Stimulated activated CD4-positive, alpha-beta T cell treated with anti-CD3 and anti-CD28 coated beads, Interleukin-12 subunit alpha, Interleukin-12 subunit beta, amount 100 ng/mL, for 4 hours (primary cell): ENCODE measurements at places on chromosomes 3 and 15.

- DNase-seq = no peak
Observed at GRCh38 chr3:195854628-195855294, 43.0 kb upstream of the MUC4 start.

DNA sequence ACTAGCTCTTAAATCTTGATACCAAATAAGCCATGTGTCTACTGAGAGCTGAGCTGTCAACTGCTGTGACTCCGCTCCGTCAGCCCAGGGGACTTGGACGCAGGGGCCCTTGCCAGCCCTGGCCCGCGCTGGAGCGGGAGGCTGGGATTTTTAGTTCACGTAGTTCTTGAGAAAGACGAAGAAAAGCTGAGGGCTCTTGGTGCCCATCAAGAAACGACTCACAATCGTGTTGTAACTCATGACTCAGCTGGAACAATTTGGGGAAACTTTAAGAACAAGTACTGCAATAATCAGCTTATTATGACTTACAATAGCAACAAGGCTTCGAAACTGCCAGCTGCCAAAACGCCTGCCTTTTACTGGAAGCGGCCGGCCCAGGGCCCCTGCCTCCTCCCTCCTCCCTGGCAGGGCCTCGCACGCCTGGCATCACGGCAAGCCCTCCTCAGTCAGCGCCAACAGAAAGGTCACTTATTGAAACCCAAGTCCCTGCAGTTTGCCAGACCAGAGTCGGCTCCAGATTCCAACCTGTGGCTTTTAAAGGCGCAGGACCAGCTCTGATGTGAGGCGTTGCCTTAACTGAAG is 60.3 kb downstream of the RGMA start:
- no peak for DNase-seq

DNA sequence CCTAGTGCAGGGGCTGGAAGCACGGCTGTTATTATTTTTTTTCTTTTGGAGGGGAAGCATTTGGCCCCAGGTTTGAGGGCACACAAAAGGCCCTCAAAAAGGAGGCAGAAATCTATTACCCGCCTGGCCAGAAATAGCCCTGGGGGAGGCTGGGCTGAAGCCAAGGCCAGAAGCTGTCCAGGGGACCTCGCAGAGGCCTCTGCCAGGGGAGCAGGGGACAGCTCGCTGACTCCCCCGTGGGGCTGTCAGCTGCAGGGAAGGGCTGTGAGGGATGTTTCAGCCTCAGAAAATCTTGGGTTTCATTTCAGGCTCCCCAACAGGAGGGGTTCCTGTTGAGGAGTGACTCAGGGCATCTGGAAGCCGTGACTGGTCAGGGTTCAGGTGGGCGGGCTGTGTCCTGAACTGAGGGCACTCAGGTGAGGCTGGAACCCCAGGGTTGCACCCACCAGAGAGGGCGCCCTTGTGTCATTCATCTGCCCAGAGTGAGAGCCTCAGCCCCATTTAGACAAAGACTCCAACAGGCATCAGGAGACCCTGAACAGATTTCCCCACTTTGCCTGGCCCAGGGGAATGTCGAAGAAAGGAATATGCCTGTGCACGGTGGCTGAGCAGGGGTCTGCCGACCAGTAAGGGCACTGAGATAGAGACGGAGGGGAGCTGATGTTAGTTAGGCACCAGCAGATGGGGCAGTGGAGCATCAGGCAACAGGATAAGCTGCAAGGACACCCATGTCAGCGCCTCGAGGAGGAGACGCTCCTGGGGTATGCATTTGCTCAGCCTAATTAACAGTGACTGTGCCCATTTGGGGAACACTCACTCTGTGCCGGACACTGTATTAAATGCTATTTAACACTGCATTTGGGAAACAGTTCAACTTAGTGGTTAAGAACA is 43.5 kb upstream of the SLC6A11 start:
- DNase-seq = no peak

GRCh38 chr15:24916305-24917009 is 38.3 kb upstream of the SNRPN start:
- no peak for DNase-seq

- no peak for DNase-seq
Observed at GRCh38 chr15:90232941-90233386, 777 bp downstream of the CIB1 start.
